NCI-H226 (cell line): ENCODE measurements at places on chromosomes 4 and X.

DNA sequence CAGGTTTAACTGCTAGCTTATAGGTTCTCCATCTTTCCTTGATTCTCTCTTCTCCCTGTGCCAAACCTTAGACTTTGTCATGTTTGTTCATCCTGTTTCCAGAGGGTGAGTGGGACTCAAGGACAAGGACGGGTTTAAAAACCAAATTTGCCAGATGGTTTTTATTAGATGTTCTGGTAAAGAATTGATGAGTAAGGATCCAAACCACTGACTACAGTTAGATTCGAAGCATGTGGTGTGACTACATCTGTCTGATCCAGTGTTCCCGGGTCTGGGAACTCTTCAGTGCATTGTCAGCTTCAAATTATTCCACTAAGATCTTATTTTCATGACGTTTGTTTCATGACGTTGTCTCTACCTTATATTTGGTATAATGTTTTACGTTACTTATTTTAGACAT, 37.5 kb downstream of the MTMR1 start:
- no peak for DNase-seq

DNA sequence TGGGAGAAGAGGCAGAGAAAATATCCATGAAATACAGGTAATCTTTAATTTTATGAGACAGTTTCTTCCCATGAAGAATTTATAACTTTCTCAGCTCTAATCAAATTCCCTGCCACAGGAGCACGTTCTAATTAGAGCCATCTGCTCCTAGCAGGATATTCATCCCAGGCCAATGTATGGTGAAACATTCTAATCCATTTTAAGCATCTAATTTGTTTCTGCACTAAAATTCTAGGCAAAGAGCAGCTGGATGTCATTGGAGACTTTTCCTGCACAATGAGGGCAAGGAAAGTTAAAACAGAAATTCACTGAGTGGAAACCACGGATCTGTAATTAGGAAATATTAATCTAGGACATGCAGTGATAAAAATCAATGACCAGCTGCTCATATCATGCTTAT, 107.7 kb upstream of the ZFP42 start:
- DNase-seq: no peak

DNA sequence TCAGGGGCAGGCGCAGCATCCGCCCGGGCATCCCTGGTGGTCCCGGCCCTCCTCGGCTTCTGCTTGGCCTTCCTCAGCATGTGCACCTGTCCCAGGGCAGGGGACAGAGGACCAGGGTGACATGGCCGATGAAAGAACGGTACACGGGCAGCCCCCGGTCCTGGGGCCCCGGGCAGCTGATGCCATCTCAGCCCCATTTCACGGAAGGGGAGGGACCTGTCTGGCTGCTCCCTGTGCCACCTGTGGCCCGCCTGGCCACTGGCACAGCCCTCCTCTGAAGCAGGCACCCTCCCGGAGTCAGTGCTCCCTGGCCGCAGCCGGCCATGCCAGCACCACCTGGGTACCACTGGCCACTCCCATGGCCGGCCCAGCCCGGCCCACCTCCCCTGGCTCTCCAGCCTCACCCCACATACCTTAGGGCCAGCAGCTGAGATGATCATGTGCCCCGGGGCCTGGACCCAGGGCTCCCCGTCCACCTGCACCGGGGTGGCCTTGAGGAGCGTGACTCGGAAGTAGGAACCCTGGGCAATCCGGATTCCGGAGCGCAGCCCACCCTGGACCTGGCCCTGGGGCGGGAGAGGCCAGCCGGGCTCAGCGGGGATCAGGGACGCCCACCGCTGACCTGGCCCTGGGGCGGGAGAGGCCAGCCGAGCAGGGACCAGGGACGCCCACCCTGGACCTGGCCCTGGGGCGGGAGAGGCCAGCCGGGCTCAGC, 12.6 kb downstream of the DGKQ start:
- DNase-seq: no peak

- DNase-seq: no peak
Observed at GRCh38 chr4:1209821-1210220, 37.4 kb upstream of the SPON2 start.

DNA sequence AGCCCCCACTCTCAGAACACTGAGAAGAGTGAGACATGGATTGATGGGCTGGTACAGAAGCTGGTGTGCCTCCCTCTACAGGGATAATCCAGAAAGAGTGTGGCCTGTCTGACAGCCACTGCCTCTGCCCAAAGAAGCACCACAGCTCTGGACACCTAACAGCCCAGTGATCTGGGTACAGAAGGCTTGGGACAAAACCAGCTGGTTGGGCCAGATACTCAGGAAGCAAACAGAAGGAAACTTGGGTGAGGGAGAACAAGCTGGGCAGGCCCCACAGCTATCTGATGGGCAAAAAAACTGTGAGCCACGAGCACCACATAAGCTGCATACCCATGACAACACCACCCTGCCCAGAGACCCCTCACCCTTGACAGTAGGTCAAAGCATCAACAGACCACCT, 46.9 kb downstream of the TMPRSS11F start:
- no peak for DNase-seq

DNA sequence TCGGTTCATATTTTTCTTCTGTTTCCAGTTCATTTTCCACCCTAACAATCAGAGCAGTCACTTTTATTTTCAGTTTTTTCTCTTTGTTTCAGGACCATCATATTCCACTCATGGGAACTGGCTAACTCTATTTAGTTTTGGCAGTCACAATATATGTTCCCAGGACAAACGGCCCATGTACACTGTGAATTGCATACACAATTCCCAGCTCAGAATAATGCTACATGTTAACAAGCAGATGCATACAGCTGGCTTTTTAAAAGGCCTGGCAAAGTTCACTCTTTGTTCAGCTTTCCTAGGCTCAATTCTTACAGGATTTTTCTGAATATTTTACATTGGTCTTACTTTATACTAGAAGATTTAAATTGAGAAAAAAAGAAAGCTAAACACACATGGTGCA, 224.9 kb downstream of the ANKRD50 start:
- DNase-seq: no peak

DNA sequence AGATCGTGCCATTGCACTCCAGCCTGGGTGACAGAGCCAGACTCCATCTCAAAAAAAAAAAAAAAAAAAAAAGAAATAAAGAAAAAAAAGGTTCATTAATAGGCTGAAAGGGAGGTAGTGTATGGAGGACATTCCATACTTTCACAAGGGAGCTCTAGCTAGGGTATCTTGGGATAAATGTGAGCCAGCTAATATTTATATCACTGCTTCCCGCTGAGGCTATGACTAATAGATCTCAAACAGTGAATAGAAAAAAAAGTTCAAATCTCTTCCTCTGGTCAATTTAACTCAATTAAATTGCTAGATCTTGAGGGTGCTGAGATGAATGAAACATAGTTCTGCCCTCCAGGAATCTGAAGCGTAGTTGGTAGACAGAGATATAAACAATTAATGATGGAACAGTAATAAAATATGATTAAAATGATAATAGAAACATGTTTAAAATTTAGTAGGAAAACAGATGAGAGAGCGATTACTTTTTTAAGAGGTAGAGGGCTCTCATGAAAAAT, 55.7 kb upstream of the SHISA3 start:
- DNase-seq: no peak

DNA sequence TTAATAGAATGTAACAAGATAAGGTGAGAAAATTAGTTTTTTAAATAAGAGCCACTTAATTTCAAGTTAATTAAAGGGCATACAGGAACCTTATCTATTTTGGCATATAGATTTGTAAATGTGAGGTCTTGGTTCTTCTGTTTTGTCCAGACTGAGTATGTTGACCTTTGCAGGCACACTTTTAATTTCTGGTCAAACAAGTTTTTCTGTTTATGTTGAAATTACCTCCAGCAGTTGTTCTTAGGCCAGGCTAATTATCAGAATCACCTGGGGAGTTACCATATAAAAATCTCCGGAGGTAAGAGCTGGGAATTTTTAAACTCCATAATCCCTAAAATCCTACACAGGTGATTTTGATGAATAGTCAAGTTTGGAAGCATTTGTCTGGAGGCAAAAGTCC, 227.4 kb upstream of the ANKRD50 start:
- no peak for DNase-seq
